CD4-positive, alpha-beta T cell treated with Interleukin-1 beta for 1 hour (primary cell): ENCODE measurements at places on chromosomes 16 and 17.

DNA sequence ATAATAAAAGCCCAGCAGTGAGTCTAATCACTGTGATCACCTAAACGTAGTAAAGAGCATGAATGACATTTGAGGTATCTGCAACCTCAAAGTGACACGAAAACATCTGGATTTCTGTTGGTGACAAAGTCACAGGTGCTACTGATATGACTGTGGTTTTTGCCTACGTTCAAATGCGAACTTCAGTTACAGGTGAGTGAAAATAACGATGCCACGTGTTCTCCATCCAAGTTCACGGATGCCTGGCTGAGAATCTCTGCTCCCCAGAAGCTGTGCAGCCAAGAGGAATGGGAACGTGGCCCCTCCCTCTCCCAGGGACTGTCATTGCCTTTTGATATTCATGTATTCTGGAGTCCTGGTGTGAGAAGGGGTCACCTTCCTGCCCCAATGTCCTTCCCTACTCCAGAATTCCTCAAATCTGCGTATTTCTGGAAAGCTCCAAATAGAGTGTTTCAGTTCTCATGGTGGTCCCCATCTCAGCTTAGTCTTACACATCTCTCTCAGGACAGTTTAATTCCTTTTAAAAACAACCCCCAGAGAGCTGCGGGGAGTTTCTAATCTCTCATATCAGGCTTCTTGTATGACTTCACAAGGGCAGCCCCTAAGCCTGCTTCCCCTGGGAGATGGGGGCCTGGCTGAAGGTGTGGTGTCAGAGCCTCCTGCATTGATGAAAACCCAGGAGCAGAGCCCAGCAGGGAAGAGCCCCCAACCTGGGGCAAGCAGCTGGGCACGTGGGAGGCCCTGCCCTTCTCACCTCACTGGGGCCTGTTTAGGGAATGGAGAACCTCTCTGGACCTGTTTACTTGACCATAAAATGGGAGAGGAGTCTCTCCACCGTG is 25.8 kb downstream of the PIK3R5 start:
- peak; percentile 47 for DNase-seq

GRCh38 chr17:17445925-17446665 is 30.7 kb upstream of the MED9 start:
- no peak for DNase-seq

DNA sequence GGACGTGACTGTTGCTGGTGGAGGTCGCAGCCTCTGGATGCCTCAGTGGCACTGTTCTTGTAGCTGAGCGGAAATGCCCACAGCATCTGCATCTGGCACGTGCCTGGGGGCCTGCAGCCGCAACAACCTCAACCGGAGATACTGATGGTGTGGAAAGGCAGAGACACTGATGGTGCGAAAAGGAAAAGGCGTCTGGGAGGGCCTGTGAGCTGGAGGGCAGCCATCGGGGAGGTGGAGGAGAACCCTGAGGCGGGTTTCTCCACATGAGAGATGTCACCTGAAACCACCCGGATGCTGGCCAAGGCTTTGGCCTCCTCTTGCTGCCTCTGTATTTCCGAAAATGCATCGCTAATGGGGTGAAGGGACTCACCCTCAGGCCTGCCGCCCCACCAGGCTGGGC is 284.8 kb upstream of the WSB1 start:
- no peak for DNase-seq

DNA sequence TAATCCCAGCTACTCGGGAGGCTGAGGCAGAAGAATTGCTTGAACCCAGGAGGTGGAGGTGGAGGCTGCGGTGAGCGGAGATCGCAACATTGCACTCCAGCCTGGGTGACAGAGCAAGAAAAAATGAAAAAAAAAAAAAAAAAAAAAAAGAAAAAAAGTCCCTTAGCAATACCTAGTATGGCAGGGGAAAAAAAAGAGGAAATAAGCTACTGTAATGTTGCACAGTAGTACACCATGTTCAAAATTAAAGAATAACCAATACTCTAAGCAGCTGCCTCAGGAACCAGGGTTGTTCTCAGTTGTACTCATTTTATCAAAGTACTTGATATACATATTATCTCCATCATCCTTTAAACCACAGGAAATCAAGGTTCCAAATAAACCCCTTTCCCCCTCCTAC is 17.3 kb upstream of the TXNDC11 start:
- DNase-seq = no peak

DNA sequence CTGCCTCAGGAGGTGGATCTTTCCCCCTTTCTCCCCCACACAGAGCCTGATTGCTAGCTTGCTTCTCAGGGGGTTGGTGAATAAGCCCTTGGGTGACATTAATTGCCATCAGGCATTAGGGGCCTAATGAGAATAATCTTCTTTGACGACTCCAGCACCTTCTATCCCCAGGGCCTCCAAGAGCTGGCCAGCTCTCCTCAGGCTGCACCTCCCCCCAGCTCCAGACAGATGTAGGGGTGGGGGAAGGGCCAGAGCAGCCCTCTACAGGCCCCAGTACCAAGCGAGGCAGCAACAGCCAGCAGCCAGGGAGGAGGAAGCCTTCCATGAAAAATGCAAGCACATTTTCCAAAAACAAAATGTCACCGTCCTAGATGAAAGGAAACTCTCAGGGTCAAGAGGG is 1.4 kb upstream of the TMEM132E start:
- no peak for DNase-seq

GRCh38 chr16:85582229-85582991 is 30.7 kb upstream of the GSE1 start:
- no peak for DNase-seq

GRCh38 chr17:28057731-28058246 is 15.3 kb downstream of the NLK start:
- DNase-seq = no peak

GRCh38 chr17:17032131-17032692 is 10.0 kb upstream of the MPRIP start:
- no peak for DNase-seq

GRCh38 chr17:9037736-9038135 is 16.4 kb downstream of the NTN1 start:
- DNase-seq = no peak

DNA sequence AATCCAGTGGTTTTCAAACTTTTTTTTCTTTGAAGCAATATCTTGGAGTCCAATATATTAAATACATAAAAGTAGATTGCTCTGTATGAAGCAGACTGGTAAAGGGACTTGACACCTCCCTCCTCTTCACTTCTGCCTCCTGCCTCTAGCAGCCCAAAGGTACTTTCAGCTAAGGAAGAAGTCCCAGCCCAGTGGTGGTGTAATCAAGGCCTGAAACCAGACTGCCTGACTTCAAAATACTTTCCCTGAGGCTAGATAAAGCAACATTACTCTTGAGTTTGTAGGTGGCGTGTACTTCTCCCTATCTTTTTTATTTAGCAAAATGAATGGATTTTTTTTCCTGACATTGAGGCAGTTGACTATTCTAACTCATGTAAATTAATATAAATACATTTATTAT is 122.4 kb upstream of the TMEM97 start:
- DNase-seq = no peak

DNA sequence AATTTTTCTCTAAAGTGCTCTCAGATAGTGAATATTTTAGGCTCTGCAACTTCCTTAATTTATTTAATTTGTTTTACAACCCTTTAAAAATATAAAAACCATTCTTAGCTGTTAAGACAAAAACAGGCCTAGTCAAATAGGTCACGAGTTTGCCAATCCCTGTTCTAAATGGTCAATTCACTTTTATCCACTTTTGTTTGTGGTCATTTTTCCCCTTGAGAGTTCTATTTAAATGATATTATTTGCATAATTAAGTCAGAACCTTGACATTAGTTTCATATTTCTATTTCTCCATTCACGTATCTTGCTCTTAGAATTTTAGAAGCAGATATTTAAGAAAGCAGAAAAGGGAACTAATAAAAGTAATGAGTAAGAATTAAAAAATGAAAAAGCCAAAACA is 4.0 kb downstream of the AMFR start:
- no peak for DNase-seq

GRCh38 chr16:25625620-25626019 is 66.1 kb upstream of the HS3ST4 start:
- DNase-seq = no peak

DNA sequence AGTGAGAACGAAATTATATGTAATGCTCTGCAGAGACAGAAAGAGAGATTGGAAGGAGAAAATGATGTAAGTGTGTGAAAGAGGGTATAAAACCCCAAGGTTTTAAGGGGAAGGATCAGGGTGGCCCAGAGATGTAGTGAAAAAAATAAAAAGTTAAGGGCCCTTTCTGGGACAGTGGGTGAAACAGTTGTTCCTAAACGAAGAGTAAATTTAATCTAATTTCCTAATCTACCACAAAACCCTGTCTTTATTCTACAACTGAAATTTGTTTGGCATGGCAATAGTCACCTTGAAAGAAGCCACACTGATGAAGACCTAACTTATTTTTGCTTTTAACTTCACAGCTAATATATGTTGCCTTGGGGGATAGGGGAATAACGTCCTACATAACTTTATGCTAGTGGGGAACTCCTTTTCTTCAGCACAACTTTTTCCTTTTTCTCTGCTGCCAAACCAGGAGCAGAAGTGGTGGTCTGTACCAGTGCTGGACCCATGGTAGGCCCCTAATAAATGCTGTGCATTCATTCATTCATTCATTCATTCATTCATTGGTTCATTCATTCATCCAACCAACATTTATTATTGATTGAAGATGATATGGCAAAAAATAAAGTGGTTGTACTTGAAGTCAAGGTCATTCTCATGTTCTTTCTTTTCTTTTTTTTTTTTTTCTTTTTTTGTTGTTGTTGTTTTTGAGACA is 25.4 kb downstream of the CALCOCO2 start:
- DNase-seq = no peak
